ENCODE measurements at places on chromosomes 1 and 21.
A peak's percentile ranks its signal among the peaks of the same experiment; 100 is the strongest.

DNA sequence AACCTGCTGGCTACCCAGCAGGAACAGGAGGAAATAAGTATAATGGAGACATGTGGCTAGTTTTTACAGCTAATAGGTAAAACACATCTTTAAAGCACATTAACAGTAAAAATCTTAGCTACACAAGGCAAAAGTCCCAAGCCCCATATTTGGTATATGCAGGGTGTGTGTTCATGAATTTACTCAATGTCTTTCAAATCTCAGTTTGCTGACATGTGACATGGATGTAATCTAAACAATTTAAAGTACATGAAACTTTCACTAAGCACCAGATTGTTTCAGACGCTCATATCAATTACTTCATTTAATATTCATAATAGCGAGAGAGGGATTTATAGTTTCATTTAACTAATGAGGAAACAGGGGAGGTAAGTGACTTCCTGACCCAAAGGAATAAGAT, 3.9 kb downstream of the TACSTD2 start:
- DNase-seq, result no peak

- no peak for DNase-seq
Observed at GRCh38 chr21:38993561-38993960, 187.8 kb downstream of the ETS2 start.

DNA sequence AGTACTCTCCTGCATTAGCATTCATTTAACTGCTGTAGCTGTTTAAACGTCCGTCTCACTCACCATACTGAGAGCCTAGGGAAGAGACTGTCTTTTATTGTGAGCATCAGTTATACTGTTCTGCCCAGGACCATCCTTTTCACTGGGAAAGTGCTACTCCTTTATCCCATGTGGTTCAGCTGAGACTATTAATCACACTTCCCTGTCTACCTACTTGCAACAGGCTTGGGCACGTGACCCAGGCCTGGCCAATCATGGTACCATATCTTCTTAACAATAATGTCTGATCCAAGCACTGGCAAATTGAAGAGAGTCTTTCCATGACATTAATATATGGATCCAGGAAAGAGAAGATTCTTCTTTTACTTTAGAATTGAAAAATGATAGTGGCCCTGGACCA, 108.1 kb downstream of the TM2D1 start:
- no peak for DNase-seq

- DNase-seq, result no peak
Observed at GRCh38 chr1:55322842-55323241, 107.7 kb upstream of the USP24 start.

DNA sequence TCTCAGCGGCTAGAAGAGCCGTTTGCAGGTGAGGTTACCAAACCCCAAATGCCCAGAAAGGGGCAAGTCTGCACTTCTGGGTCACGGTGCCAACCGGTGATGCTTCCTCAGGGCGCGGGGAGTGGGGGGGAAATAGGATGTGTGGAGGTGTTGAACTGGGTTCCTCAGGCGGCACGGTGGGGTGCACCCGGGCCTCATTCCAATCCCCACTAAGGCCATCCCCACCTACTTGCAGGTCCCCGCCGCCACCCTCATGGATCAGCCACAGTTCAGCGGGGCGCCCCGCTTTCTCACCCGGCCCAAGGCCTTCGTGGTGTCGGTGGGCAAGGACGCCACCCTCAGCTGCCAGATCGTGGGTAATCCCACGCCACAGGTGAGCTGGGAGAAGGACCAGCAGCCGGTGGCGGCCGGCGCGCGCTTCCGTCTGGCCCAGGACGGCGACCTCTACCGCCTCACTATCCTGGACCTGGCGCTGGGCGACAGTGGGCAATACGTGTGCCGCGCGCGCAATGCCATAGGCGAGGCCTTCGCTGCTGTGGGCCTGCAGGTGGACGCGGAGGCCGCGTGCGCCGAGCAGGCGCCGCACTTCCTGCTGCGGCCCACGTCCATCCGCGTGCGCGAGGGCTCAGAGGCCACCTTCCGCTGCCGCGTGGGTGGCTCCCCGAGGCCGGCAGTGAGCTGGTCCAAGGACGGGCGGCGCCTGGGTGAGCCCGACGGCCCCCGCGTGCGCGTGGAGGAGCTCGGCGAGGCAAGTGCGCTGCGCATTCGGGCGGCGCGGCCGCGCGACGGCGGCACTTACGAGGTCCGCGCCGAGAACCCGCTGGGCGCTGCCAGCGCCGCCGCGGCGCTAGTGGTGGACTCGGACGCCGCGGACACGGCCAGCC, 3.9 kb downstream of the OBSCN start:
- DNase-seq, result no peak

DNA sequence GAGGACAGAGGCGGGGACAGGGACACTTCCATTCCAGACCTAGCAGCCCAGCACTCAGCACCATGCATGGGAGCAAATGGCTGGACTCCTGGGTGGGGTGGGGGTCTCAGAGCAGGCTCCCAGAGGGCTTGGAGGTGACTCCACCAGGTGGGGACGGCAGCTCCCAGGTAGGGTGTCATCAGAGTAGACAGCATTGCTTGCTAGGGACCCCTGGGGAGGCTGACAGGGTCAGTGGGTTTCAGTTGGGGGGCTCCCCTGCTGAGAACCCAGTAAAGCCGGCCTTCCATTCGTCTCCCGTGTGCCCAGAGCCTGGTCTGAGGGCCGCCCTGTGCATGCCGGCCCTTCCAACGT, 4.8 kb upstream of the GJC2 start:
- no peak for DNase-seq

GRCh38 chr1:94624203-94624602, 82.6 kb upstream of the F3 start:
- no peak for DNase-seq

- DNase-seq, result no peak
Observed at GRCh38 chr1:48920851-48921250, 144.2 kb upstream of the BEND5 start.

GRCh38 chr1:78096976-78097375, 51.2 kb downstream of the GIPC2 start:
- no peak for DNase-seq

DNA sequence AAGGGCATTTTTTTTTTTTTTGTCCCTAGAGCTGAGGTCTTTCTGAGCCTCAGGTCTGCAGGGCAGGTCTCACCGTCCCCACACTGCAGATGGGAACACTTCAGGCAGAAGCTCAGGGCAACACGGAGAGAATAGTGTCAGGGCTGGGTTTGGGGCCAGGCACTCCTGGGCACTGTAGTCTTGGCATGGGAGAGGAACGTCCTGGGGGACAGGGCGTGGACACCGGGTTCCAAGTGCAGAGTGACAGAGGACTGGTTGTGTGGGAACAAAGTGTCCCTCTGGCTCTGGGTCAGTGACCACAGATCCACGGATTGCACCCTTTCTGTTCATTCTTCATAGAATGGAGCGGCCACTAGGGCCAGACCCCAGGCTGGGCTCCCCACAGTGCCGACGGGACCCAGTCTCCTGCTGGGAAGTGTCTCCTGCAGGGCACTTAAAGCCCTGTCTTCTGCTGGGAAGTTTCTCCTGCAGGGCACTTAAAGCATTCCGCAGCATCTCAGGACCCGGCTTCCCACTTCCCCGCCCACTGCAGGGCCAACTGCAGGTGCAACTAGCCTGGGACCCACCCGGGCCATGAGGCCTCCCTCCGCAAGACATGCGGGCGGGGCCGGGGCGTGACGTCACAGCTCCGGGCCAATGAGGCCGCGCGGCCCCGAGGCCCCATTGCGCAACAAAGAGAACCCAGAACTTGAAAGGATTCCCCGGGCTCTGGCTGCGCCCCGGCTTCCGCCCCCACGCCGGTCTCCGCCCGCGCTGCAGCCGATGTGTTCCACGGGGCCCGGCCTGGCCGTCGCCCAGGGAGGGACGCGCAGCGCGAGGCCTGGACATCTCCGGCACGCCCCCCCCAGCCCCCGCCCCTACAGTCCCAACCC, 1.2 kb downstream of the GPR153 start:
- DNase-seq, result peak; percentile 47

- no peak for DNase-seq
Observed at GRCh38 chr1:180234369-180235076, 4.5 kb downstream of the LHX4 start.

DNA sequence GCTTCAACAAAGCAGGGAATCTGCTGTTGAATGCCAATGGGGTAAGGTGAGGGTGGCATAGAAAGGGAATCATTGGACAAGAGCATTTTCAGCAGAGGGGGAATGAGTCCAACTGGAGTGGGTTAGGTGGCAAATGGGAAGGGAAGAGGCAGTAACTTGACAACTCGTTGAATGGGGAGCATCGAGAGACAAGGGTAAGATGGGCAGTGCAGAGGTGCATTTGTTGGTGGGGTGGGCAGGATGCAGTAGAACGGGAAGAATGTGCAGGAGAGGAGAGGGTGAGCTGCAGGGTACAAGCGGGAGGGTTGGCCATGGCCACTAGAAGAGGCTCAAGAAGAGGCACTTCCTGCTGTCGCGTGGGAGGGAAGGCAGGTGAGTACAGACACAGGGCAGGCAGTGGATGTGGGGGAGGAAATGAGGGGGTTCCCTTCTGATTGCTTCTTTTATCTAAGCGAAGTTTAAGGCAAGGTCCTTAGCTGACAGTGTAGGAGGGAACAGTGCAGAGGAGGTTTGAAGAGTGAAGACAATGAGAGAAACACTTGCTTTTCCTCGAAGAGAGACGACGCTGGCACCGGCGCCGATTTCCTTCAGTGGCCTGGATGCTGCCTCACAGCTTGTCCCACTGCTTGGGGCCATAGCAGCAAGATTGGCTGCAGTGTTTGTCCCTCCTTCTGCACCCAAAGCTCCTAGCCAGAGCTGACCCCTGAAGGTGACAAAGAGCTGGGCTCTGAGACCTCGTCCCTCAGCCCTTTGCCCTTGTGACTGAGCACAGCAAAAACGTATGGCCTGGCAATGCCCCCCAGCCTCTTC, 3.2 kb upstream of the IKBKE start:
- DNase-seq, result no peak

DNA sequence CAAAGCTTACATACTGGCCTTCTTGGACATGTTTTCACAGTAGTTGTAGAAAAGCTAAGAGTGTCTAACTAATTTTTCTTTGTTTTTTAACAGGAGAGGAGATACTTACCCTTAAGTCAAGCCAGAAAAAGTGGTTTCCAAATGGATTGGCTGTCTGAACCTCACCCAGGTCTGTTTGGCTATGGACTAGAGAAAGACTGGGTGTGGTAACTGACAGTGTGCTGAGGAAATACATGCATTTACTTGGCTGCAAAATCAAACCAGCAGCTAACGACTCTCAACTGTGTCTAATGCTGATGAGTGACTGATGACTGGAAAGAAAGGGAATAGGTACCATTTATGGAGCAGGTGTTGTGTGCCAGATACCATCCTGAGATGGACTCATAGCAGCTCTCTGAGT, 91.1 kb downstream of the MTR start:
- no peak for DNase-seq

DNA sequence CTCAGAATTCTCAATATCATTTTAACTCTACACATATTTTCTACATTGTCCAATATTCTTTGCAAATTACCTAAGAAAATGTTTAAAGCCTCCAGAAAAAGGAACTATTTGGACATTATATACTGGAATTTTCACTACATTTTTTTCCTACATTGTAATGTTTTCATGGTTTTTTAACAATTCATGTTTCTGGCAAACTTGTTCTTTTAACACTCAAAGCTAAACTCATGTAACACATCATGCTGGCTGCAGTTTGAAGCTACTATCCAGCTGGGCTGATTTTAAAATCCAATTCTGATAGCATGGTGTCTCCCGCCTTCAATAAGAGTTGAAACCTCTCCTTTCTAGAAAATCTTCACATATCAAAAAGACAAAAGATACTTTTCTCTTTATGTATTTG, 52.0 kb downstream of the TGFBR3 start:
- DNase-seq, result no peak

DNA sequence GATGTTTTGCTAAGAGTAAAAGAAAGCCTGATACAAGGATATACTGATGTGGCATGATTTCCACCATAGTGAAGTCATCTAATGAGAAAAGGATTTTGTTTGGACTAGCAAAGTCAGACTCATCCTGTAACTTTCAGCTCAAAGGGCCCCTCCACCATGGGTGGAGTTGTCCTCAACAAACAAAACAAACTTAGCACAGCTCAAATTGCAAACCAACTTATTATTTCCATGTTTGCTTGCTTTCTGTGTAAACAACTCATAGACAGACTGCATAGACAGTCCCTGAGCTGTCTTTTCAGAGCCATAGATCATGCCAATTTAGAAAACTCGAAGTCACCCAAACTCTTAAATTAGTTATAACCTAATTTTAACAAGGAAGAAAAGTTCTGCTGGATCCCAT, 69.4 kb upstream of the VAV3 start:
- no peak for DNase-seq

- DNase-seq, result no peak
Observed at GRCh38 chr1:209585672-209586071, 2.2 kb downstream of the CAMK1G start.

GRCh38 chr21:46002841-46003574, 21.4 kb downstream of the COL6A1 start:
- DNase-seq, result no peak

- no peak for DNase-seq
Observed at GRCh38 chr1:81308191-81308590, 492.5 kb upstream of the ADGRL2 start.

GRCh38 chr1:185404907-185405568, 88.0 kb upstream of the IVNS1ABP start:
- DNase-seq, result no peak

- DNase-seq, result no peak
Observed at GRCh38 chr1:236673289-236673919, 12.9 kb upstream of the ACTN2 start.

GRCh38 chr1:23194119-23194984, 22.9 kb downstream of the HTR1D start:
- no peak for DNase-seq

GRCh38 chr1:25586181-25586588, 30.4 kb upstream of the MAN1C1 start:
- DNase-seq, result no peak

DNA sequence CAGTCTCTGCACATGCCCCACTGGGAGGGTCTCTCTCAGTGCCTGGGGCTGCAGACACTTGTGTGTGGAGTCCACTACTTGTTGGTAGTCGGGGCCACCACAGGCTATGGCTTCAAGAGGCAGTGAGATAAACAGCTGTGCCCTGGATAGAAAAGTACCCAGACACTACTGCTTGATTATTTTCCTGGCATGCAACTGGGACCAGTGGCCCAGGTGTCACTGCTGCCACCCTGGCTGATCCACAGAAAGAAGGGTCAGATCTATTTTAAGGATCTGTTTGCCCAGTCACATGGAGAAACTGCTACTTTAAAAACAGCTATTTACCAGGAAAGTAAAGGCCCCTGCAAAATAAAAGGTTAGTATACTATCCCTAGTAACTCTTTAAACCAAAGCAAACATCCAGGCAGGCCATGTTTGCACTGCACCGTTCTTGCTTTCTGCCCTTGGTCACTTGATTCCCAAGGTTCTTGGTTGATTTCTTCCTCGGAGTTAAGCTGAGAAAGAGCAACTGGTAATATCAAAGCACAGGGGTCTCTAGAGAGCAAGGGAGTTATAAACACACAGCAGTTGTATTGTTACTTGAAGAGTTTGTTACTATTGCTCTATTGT, 99.9 kb downstream of the GLUL start:
- no peak for DNase-seq

Data from stimulated activated CD4-positive, alpha-beta T cell treated with anti-CD3 and anti-CD28 coated beads, Interleukin-1b, Interleukin-23, amount 100 ng/mL, for 1 hour (primary cell).